ENCODE measurements at places on chromosomes 16 and 17.
A peak's percentile ranks its signal among the peaks of the same experiment; 100 is the strongest.

- no peak for DNase-seq
Measured at GRCh38 chr17:80545499-80545826, 825 bp downstream of the RPTOR start.

DNA sequence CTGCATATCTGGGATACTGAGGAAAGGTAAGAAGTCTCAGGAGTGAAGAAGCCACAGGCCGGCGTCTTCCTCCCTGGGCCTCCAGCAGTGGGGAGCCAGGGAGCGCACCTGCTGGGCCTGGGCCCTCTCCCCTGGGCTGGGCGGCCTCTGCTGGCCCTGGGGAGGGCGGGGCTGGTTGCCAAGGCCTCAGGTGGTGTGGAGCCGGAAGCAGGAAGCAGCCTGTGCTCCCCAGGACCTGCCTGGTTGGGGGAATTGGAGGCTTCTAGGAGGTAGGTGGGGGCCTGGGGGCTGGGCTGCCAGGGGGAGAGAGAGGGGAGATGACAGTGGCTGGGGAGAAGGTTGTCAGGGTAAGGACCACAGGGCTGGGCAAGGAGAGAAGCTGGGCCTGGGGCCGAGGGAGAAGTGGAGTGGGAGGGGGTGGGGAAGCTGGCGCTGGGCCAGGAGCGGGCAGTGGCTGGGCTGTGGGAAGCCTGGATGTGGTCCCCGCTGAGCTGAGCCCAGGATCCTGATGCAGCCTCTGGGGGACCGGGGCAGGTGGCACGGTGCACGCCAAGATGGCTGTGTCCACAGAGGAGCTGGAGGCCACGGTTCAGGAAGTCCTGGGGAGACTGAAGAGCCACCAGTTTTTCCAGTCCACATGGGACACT lies at the start of gene SMIM22:
Gene SMIM22, plus strand, starts transcription at position 189 of the 647 bp plus-strand sequence. Its CDS starts 366 bp downstream, at position 555.
- no peak for DNase-seq

- no peak for DNase-seq
Measured at GRCh38 chr16:14219983-14220382, 148.9 kb downstream of the MRTFB start.

- DNase-seq, result no peak
Measured at GRCh38 chr16:11301645-11302501, 20.7 kb upstream of the PRM1 start.

GRCh38 chr17:59372138-59372751 lies 40.8 kb downstream of the YPEL2 start:
- DNase-seq, result peak; percentile 49

DNA sequence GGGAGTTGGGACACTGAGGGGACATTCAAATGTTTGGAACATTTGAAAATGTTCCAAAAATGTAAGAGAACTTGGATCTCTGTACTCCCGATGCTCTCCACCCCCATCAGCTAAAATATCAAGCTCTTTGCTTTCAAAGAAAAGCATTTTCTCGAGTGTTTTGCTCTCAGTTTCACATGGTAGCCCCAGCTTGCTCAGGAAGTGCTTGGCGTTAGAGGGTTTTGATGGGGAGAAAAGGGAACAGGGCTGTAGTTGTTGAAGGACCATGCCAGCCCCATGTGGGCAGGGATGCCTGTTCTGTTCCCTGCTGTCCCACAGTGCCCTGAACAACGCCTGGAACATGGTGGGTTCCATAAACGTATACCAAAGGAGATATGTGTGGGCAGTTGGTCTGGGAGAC lies 37.0 kb downstream of the RAI1 start:
- no peak for DNase-seq

DNA sequence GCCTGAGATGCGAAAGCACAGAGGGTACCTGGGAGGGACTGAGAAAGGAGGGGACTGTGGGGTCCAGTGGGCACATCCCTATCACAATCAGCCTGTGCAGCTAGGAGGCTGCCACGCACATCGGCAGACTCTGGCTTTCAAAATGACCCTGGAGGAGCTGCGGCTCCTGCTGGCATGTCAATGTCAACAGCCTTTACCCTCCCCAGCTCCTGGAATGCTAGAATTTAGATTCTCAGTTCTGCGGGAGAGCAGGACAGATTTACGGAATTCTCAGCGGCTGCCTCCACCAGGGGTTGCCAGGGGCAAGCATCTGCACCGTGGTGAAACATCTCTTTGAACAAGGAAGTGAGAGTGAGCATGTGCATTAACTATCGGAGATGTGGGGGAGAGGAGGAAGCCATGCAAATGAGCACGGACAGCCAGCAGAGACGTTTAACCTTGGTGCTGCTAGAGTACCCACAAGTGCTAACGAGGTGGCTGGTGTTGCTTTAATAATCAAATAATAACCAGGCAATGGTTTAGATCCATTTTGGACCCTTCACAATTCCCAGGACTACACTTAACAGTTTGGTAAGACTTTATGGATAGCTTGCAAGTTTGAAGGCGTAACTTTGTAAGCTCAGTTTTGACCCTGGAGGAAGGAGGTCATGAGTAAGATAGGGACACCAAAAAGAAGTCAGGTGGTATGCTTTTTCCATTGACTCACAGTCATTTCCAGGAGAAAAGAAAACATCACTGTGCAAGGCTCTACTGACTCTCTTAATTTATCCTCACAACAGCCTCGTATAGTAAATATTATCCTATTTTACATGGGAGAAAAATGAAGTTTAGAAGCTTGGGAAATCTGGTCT lies 54.1 kb downstream of the XYLT1 start:
- DNase-seq, result peak; percentile 86

GRCh38 chr16:24255456-24256371 lies at the start of gene CACNG3:
CACNG3 (plus strand) TSS chr16:24256335; CDS start chr16:24256755, 420 bp downstream.
- peak; percentile 46 for DNase-seq

- no peak for DNase-seq
Measured at GRCh38 chr16:4814542-4815173, 12.2 kb upstream of the ROGDI start.

- DNase-seq, result peak; percentile 31
Measured at GRCh38 chr17:78176548-78177025, 8.2 kb downstream of the SYNGR2 start.

GRCh38 chr17:36597226-36597625 lies 4.2 kb upstream of the MRM1 start:
- no peak for DNase-seq

GRCh38 chr16:21167360-21167759 lies 8.9 kb downstream of the LDAF1 start:
- peak; percentile 84 for DNase-seq

- DNase-seq, result no peak
Measured at GRCh38 chr16:85860413-85861094, 38.4 kb upstream of the IRF8 start.

- peak; percentile 43 for DNase-seq
Measured at GRCh38 chr16:22370038-22370820, 4.2 kb downstream of the CDR2 start.

GRCh38 chr16:69672998-69673713 lies 53.2 kb downstream of the NQO1 start:
- peak; percentile 14 for DNase-seq

GRCh38 chr17:62867303-62867702 lies 59.2 kb upstream of the MARCHF10 start:
- no peak for DNase-seq

- no peak for DNase-seq
Measured at GRCh38 chr17:38970128-38970527, 2.9 kb upstream of the FBXO47 start.

GRCh38 chr16:57504001-57504400 lies 17.7 kb upstream of the DOK4 start:
- DNase-seq, result no peak

DNA sequence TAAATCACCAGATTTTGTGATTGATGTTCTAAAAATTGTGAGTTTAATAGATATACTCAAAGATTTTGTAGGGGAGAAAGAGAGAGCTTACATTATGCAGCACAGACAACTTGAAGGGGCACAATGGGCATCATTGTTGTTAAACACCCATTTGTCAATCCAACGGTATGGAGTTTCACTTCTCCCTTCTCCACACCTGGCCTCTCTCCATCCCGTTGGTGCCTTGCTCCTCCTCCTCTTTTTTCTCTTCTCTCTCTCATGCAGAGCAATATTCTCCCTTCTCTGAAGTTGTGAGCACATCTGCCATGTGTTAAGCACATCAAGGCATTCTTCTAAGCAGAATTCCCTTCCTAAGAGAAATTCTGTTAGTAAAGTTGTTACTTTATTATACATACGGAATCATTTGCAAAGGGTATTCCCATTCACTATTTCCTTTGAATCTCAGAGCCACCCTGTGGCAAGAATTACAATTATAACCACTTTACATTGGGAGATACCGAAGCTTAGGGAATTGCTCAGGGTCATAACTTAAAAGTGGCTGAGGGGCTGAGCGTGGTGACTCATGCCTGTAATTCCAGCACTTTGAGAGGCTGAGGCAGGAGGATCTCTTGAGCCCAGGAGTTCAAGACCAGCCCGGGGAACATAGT lies 40.5 kb upstream of the SKAP1 start:
- DNase-seq, result peak; percentile 54

- no peak for DNase-seq
Measured at GRCh38 chr17:81976332-81977210, 858 bp upstream of the ASPSCR1 start.

GRCh38 chr17:68601565-68602288 lies 560 bp upstream of the FAM20A start:
- DNase-seq, result no peak

DNA sequence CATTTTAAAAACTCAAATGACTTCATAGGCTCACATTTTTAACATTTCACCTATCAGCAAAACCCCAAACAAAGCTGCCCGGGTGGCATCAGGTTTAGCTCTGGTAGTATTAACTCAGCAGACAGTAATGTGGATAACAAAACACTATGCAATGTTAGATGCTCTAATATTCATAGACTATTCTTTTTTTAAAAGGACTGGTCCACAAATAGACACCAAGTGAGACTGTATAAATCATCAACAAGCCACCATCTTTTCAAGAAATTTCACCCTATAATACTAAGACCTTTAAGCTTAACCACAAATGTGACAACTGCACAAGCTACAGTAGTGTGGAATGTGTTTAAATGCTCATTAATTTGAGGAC lies 20.2 kb downstream of the SNN start:
- DNase-seq, result no peak

DNA sequence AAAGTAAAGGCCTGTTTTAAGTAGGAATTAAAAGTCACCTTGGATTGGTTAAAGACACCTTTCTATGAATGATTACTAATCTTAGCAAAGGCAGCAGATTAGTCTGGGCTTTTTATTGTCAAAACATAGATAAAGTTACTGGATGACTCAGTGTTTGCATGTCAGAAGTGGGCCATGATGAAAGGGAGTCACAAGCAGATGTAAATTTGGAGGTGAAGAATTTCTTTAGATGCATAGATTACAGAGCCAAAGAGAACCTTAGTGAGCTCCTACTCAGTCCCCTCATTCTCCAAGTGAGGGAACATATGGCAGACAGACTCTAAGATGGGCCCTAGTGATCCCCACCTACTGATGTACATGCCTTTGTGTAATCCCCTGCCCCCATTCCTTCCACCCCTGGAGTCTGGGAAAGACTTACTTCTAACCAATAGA lies 124.5 kb downstream of the HS3ST3A1 start:
- peak; percentile 18 for DNase-seq

- no peak for DNase-seq
Measured at GRCh38 chr17:8420041-8420934, 15.4 kb upstream of the NDEL1 start.

- DNase-seq, result peak; percentile 66
Measured at GRCh38 chr17:828761-829160, 46.6 kb downstream of the MRM3 start.

DNA sequence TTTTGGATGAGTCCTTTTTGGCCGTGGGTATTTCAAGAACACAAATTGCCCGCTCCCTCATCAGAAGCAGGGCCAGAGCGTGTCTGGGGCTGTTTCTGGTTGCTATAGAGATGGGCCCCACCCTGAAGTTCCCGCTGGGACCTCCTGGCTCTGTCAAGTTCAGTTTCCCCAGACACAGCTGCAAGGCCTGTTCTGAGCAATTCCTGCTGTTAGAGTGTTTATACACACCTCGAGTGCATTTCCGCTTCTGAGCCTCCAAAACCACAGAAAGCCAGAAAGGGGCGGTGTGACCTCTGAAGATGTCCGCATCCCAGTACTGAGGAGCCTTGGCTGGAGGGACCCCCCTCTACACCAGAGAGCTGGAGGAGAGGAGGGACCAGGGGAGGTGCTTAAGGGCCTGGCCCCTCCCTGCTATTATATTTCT lies 9.3 kb upstream of the WBP2 start:
- DNase-seq, result peak; percentile 67

- DNase-seq, result peak; percentile 73
Measured at GRCh38 chr17:55458978-55459377, 37.3 kb upstream of the MMD start.

DNA sequence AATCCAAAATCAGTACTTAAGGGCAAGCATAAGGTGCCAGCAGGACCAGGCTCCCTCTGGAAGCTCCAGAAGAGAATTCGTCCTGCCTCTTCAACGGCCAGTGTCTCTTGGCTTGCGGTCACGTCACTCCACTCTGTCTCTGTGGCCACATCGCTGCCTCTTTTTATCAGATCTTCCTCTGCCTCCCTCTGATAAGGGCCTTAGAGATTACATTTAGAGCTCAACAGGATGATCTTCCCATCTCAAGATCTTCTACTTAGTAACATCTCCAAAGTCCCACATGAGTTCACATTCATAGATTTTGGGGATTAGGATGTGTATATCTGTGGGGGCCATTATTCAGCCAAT lies 16.9 kb downstream of the MPG start:
- DNase-seq, result no peak

- DNase-seq, result no peak
Measured at GRCh38 chr17:70366386-70366785, 197.1 kb downstream of the KCNJ2 start.

- no peak for DNase-seq
Measured at GRCh38 chr17:75111777-75112335, 2.1 kb downstream of the ARMC7 start.

DNA sequence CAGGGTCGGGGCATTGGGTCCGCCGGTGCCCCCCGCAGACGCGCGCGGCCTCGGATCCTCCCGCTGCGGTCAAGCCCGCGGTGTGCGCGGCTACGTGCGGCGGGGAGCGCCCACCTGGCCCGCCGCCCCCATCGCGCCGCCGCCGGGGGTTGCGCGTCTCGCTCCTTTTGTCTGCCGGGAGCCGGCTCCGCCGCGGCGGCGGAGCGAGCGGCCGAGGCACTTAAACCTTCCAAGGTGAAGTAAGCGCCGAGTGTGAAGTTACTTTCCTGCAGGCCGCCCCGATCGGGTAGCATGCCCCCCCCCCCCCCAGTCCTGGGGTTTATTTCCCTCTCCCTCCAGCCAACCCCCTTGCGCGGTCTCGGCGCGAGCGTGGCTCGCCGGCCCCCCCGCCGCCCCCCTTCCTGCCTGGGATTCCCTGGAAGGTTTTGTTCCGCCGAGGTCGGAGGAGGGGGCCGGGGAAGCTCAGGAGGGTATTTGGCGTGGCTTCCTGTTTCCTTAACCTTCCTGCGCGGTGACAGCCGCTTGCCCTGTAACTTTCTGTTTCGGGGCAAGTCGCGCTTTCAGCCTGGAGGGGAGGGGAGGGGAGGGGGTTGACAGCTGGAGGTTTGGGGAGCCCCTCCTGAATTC lies 56.6 kb upstream of the GSE1 start:
- DNase-seq, result peak; percentile 50

GRCh38 chr17:41782142-41782541 lies 4.4 kb downstream of the JUP start:
- no peak for DNase-seq

- no peak for DNase-seq
Measured at GRCh38 chr17:65407017-65407416, 154.4 kb downstream of the AXIN2 start.

GRCh38 chr16:64174327-64174726 lies 947.5 kb downstream of the CDH11 start:
- no peak for DNase-seq
